Stimulated activated CD4-positive, alpha-beta T cell treated with anti-CD3 and anti-CD28 coated beads, Interleukin-15, amount 100 ng/mL, for 1 hour (primary cell): ENCODE measurements at places on chromosomes 11 and 22.
A peak's percentile ranks its signal among the peaks of the same experiment; 100 is the strongest.

DNA sequence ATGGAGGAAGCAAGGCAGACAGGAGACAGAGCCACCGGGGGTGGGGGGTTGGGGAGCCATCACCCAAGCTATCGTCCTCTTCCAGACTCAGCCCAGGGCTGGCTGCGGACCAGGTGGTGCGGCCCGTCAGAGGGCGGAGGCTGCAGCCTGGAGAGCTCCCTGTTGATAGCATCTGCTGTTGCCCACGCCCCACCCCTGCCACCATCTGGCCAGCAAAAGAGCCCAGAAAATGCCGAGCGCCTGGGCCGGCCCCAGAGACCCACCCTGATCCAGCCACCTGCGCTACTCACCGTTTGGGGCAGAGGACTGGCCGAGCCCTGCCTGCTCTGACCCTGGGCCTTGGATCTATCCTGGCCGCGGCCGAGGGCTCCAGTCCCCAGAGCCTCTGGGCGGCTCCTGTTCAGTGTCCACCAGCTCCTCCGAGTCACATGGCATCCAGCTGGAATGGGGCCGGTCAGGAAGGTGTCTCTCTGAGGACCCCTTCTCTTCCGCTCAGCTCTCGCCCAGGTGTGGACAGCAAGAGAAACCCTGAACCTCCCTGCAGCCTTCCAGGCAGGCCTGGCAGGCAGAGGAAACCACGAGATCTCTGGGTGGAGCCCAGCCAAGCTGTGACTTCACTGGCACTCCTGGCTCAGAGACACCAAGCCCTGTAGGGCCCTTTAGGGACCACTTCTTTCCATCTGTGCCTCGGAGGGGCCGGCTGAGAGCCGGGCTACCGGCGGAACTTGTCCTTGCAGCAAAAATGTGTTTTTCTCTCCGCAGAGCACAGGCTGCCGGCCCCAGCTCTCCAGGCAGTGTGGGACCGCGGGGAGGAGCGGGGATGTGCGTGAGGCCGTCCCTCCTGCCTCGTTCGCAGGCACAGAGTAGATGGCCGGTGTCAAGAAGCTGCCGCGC is at the start of gene MRGPRE:
MRGPRE (minus strand) TSS at position 567 of the 894 bp plus-strand sequence. CDS start 3,618 bp downstream, outside the sequence.
- DNase-seq, result no peak

- DNase-seq, result peak; percentile 80
Observed at GRCh38 chr22:36781656-36782627, 6.0 kb upstream of the IFT27 start.

DNA sequence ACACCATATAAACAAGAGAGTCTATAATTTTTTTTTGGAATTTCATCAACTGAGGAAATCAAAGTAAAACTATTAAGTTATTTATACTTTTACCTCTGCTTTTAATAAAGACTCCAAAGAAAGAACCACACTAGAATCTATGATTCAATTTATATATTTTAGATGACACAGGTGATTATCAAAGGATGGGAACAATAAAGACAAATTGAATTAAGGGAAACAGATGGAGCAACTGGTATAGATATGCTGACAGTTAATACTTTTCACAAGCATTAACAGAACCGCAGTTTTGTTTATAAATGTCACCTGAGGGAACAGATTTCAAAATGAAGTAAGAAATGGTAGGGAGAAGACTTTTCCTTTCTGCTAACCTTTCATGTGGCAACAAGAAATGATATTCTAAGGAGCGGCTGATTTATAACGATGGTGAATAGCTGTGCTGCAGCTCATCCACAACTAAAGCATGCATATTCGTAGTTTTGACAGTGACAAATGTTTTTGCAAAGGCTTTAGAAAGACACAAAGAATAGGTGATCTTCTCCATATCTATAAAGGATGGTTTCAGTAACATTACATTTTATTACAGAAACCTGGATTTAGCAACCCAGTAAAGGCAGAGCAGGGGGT is 1502.9 kb upstream of the RAG2 start:
- no peak for DNase-seq

GRCh38 chr11:65609229-65609628 is 4.8 kb downstream of the MAP3K11 start:
- no peak for DNase-seq

DNA sequence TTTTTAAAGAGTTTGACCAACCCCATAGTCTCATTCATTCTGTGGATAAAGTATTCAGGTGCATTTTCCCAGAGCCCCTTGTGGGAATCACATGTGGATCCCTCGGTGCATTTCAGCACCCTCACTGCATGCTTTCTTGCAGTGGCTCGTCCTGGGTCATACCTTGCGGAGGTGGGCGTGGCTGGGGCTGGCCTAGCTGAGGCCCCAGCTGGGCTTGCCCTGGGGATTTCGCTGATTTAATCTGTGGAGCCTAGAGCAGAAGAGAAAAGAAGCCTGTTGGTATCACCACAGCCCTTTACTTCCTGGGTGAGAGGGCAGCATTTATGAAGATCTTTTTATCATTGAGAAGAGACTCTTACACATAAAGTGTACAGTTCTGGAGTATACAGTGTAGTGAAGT is 53.1 kb downstream of the FBXO7 start:
- no peak for DNase-seq

DNA sequence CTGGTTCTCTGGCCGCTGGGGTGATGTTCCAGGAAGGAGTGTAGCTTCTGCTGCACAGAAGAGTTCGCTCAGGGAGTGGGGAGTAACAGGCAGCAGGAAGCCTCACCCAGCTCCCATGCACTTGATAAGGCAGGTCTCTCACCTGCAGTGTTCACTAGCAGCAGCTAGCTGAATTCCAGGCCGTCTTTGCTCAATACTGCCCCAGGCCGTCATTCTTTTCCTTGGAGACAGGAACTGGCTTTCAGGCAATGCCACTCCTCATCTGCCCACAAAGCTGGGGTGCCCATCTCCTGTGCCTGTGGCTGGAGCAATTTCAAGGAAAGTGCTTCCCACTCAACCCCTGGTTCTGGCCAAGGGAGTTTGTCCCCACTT is 66.1 kb downstream of the ARHGAP42 start:
- no peak for DNase-seq

- no peak for DNase-seq
Observed at GRCh38 chr11:112345706-112346105, 85.0 kb upstream of the PLET1 start.

DNA sequence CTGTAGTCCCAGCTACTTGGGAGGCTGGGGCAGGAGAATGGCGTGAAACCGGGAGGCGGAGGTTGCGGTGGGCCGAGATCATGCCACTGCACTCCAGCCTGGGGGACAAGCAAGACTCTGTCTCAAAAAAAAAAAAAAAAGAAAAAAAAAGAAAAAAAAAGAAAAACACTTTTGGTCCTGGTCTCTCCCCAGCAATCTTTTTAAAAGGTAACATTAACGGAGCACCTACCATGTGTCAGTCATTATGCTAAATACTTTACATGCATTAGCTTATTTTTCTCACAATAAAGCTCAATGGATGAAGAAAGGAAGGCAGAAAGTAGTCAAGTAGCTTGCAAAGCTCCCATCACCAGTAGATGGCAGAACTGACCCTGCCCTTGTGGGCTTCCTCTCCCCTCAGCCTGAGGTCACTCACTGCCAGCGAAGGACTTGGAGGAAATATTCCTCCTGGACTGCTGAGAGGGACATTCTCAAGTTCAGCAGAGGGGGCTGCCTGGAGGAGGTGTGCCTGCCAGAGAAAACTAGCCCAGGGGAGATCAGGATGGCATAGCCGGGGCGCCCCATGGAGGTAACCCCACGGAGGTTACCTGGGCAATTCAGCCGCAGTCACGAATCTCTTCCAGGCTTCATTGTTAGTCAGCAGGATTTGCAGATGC is 15.5 kb downstream of the APOL3 start:
- DNase-seq, result no peak

- DNase-seq, result no peak
Observed at GRCh38 chr22:31607696-31608095, 54.3 kb downstream of the PISD start.

GRCh38 chr22:48489551-48490499 is 1337.8 kb downstream of the BRD1 start:
- no peak for DNase-seq

- no peak for DNase-seq
Observed at GRCh38 chr11:63855975-63856374, 17.1 kb downstream of the MARK2 start.

DNA sequence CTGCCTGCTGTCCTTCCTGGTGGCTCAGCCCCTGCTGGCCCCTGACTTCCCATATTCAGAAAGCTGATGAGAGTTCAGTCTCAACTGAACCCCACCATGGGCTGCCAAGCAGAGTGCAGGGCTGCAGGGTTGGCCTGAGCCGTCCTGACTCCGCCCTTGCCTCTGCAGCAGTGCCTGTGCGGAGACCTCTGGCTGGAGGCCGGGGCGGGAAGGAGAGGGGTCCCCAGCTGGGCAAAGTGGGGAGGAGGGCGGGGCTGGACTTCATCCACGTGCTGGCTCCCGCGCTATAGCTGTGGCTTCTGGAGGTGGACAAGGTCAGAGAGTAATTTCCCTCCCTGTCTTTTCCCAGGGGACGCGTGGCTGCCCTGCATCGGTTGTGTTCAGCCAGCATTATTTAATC is 13.6 kb downstream of the GLB1L3 start:
- no peak for DNase-seq

GRCh38 chr11:66408488-66409214 is 12.2 kb upstream of the NPAS4 start:
- peak; percentile 86 for DNase-seq

- no peak for DNase-seq
Observed at GRCh38 chr11:61279934-61280659, 15.0 kb downstream of the VWCE start.

DNA sequence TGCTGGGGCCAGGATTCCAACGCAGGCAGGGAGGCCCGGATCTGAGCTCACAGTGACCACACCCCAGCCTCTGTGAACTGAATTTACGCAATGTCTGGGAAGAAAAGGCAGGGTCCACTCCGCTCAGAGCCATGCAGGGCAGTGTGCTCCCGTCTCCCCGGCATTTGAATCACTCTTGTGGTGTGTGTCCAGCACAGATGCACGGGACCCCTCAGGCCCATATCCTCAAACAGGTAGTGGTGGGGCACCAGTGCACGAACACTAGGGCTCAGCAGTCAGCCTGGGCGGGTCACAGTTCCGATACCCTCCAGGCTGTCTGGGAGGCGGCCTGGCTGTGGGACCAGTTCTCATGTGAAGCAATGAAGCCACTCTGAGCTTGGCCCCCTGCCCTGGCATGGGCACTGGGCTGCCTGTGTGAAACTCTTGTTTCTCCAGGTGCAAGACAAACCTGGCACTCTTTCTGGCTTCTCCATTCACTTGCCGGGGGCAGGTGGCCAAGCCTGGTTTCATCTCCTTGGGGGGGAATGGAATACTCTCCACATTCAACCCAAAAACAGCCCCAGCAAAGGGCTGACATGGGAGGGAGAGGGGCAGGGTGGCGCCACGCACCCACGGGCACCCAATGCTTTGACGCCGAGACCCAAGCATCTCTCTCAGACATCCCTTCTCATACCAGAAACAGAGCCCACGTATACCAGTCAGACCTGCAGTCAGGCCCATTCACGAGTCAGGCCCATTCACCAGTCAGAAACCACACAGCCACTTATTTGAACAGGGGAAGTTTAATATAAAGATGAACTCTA is 14.3 kb downstream of the DHCR7 start:
- DNase-seq, result no peak

- DNase-seq, result no peak
Observed at GRCh38 chr22:23893121-23893944, 850 bp upstream of the MIF start.

DNA sequence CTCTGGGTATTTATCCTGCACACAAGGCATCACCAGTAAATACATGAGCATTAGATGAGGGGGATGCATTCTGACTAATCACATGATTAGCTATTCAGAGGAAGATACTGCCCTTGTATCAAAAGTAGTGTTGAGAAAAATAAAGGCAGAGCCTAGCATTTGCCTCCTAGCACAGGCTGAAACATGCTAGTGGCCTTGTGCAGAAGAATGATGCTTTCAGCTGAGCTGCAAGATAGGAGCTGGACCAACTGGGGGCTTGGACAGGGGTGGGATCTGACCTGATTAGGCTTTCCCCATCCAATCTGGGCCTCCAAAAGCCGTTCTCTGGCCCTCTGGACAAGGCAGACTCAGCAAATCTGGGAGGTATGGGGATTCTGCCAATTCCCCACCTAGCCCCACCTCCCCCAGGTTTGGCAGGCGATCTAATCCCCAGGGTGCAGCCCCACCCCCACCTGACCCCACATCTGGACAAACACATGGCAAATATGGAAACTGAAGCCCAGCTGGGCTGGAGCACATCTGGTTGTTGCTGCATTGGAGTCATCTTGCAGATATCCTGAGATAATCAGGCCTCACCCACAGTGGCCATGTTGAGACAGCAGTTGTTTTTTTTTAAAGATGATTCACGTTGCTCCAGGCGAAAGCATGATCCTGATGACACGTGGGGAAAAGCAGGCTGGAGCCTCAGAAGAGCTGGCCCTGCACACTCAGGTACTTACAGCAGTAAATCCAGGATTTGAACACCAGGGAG is 4.4 kb upstream of the MISFA start:
- DNase-seq, result no peak

- no peak for DNase-seq
Observed at GRCh38 chr22:17774206-17774925, at the start of gene BID. Gene BID (minus strand): TSS chr22:17774469. CDS start chr22:17750116, 24,353 bp downstream.
